NB4 (cell line): ENCODE measurements at places on chromosomes 2 and 18.

GRCh38 chr18:62236252-62236651 is 49.2 kb downstream of the RELCH start:
- no peak for DNase-seq

DNA sequence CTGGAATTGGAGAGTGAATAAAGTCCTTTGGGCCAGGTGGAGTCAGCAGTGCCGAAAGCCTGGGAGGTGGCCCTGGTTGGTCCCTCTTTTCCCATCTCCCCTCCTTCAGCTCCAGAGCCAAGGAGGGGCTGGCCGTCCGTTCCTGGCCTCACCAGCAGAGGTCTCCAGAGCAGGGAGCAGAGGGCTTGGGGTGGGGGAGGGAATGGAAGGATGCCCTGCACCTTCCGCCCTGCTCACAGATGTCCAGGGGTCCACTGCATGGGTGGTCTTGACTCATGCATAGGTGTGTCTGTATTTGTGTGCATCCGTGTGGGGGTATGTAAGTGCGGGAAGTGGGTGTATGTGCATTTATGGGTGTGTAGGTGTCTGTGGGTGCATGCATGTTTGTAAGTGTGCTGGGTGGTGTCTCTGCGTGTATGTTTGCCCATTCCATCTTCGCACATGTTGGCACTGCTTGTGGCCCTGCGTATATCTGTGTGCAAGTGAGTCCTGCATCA is 201.8 kb downstream of the ZFP36L2 start:
- DNase-seq: peak; percentile 66

- peak; percentile 54 for DNase-seq
Observed at GRCh38 chr2:40450066-40450795, 1.7 kb downstream of the SLC8A1 start.

DNA sequence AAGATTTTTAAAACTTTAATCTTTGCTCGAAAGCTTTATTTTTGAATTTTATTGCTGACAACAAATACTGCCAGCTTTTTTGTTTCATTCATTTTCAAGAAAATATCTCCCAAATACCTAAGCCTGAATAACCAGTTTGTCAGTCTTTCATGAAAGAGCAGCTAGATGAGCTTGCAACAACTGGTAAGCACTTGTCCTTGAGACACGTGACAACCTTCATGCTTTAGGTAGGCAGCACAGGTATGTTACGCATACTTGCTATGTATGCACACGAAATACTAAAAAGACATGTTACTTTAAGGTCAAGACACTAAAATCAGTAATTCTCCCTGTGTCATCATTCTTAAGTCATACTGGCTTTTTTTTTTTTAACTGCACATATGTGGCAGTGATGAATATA is 12.3 kb downstream of the CEBPZ start:
- no peak for DNase-seq

- no peak for DNase-seq
Observed at GRCh38 chr2:140627136-140627535, 1503.7 kb downstream of the LRP1B start.

DNA sequence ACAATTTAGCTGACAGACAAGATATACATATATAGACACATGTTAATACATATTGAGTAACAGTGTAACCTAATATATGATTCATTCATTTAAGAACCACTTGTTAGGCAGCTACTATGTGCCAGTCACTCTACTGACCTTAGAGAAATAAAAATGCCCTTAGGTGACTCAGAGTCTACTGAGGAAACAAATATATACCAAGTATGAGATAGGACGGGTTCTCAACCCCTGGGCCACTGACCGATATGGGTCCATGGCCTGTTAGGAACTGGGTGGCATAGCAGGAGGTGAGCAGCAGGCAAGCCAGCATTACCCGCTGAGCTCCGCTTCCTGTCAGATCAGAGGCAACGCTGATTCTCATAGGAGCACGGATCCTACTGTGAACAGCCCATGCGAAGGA is 14.8 kb downstream of the STRN start:
- peak; percentile 19 for DNase-seq

DNA sequence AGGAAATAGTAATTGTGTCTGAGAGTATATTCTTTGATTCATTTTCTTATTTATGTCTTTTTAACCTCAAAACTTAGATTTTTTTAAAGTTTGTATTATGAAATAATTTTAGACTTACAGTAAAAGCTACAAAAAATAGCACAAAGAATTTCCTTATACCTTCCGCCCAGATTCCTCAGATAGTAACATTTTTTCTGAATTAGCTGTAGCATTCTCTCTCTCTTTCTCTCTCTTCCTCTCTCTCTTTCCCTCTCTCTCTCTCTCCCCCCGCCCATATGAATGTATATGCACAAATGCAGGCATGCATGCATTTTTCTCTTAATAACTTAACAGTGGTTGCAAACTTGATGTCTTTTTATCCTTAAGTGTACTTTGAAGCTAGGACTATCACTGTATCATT is 361.1 kb upstream of the NRP2 start:
- DNase-seq: no peak

- DNase-seq: peak; percentile 43
Observed at GRCh38 chr2:37471994-37472393, 127.6 kb downstream of the QPCT start.

DNA sequence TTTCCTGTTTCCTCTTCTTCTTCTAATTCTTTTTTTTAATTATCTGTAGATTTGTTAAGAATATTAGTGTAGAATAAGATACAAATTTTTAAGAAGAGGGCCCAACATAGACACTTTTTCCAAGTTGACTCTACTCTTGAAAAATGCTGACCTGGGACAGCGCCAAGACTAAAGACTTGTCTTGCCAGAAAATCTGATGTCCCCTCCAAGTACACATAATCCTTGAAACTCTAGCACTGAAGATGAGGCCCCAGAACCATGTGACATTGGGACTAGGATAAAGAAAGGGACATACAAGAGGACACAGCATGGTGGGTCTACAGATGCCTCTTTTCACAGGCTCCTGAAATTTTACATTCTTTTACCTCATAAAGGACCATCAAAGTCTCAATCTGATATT is 271.6 kb upstream of the SESTD1 start:
- no peak for DNase-seq

GRCh38 chr2:70977605-70978205 is 725 bp upstream of the ANKRD53 start:
- DNase-seq: no peak

DNA sequence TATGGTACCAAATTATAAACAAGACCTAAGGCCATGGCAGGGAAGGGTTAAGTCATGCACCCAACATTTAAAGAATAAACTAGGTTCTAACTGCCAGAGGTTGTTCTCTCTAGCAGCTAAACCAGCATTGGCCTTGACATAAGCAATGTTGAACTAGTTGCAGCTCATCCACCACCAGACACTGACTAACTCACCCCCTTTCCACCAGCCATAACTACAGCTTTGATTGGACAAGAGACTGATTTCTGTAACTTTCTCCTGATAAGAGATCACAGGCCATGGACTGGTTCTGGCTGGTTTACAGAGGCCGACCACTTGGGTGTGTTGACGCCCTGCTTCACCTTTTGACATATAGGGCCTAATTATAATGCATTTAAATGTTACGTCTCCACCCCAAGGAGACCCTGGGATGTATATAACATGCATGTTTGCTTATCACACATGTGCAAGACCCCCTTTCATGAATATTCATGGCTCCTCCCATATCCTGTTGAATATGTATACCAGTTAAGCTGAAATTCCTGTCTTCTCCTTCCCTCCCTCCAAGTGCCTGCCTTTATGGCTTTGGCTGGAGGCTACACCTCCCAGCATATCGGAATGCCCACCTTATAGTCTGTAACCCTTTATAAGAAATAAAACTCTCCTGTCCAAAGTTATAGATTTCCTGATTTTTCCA is 75.9 kb downstream of the MRPS9 start:
- no peak for DNase-seq

DNA sequence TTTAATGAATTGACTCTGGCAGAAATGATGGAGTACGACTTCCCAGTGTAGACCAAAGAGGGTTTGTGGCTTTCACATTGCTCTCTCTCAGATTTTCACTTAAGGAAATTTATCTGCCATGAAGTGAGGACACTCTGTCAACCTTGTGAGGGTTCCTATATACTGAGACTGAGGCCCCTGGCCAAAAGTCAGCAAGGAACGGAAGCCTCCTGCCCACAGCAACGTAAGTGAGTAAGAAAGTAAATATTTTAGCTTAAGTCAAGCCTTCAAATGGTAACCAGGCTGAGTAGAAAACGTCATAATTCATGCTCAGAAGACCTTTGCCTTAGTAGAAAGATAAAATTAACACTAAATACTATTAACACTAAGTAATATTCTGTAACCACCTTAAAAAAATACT is 1080.5 kb upstream of the ACVR2A start:
- DNase-seq: no peak

- no peak for DNase-seq
Observed at GRCh38 chr2:16190446-16191270, 250.3 kb downstream of the MYCN start.

DNA sequence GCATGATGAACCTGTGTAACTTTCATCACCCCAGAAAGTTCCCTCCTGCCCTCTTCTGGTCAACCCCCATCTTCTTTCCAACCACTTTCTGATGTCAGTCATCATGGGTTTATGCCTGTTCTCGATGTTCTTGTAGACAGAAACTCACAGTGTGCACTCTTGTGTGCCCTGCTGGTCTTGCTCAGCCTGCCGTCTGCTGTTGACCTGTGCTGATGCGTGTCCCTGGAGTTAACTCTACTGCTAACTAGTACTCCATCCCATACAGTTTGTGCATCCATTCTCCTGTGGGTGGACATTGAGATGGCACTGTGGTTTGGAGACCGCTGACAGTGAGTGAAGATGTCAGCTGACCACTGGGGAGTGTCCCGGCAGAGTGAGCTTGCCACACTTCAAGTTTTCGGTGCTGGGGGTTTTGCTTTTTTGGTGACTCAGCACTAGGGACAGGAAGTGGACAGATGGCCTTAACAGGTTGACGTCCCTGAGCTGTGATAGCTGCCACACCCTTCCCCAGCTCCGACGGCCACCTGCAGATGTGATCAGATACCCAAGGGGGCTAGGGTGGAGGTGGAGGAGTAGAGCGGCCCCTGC is 14.8 kb downstream of the KLHL29 start:
- DNase-seq: peak; percentile 32

DNA sequence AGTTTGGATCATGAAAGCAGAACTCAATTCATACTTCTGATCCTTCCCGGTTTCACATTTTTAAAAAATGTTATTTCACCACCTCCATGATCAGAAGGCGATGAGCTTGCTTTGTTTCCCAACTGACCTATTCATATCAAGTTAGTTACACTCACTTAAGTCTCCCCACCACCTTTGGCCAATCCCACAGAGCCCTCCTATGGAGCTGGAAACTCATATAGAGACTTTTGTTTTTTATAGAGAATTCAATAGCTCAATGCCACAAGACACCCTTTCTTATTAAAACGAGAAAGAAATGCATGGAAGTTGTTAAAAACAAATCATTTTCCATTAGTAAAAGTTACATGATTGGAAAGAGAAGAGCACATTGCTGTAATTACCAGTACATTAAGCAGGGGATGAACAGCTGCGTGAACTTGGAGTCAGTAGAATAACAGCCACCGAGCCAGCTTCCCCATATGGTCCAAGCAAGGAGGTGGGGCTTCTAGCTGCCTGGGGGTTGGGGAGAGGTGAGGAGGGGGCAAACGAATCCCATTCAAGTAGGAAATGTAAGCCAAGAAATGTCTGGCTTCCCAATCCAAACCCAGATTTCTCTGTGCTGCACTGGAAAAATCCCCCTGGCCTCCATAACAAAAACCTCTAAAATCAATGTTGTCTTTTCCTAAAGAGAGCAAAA is 614.5 kb downstream of the IRS1 start:
- DNase-seq: peak; percentile 26

- DNase-seq: no peak
Observed at GRCh38 chr18:63264871-63265270, 54.7 kb downstream of the BCL2 start.

GRCh38 chr2:569681-570080 is 107.5 kb downstream of the TMEM18 start:
- DNase-seq: no peak

GRCh38 chr2:223062396-223062795 is 10.4 kb downstream of the KCNE4 start:
- no peak for DNase-seq

- DNase-seq: no peak
Observed at GRCh38 chr2:134177351-134177931, 76.4 kb upstream of the MGAT5 start.

- no peak for DNase-seq
Observed at GRCh38 chr2:127108090-127108523, 1.2 kb upstream of the BIN1 start.

- DNase-seq: no peak
Observed at GRCh38 chr2:236302555-236302954, 38.3 kb upstream of the ASB18 start.

- no peak for DNase-seq
Observed at GRCh38 chr2:115574667-115575066, 1132.2 kb downstream of the DPP10 start.

GRCh38 chr2:455015-455705 is 167.3 kb upstream of the ALKAL2 start:
- no peak for DNase-seq

DNA sequence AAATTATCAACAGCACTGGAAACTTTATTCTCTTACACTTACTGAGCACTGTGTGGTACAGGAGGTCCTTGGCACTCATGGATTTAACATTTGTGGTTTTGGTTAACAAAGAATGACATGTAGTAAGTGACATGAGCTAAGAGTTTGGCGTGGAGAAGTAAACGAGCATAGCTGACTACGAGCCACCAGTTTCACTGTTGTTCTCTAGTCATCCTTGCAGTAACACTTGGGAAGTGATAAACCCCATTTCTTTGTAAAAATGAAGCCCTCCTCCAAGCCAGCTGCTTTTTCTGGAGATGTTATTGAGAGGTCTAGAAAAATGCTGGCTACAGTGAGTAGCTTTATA is 32.7 kb downstream of the QPCT start:
- DNase-seq: peak; percentile 32

DNA sequence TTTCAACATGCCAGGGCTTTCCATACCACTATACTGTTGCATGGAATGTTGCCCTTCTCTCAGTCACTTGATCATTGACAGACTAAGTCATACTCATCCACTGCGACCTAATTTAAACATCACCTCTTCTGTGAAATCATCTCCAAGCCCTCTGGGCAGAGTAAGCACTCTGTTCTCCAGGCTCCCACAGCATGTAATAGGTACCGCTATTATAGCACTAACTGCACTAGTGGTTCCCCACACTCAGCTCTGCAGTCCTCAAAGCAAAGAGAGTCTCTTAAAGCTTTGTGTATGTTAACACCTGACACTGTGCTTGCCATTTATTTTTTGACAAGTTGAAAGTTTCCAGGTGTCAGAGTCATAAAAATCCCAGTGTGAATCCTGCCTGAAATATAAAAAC is 947.2 kb downstream of the ERBB4 start:
- no peak for DNase-seq

DNA sequence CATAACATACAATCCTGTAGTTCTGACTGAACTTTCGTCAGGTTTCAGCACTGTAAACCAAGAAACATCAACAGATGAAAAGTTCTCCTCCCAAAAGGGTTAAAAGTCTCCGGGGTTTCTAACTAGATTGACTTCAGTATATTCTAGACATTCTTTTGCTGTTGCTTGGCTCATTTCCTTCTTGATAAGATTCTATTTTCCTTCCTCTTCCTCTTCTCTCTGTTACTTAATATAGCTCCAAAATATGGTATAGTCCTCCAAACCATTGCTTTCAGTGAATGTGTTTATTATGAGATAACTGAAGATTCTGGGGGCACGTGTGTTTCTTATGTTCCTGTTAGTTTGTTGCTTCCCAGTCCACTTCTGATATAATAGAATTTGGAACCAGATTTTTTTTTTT is 46.4 kb upstream of the MAP4K3 start:
- DNase-seq: no peak

- peak; percentile 73 for DNase-seq
Observed at GRCh38 chr18:24027156-24027827, 12.7 kb downstream of the TTC39C start.

GRCh38 chr2:154681741-154682140 is 16.8 kb upstream of the KCNJ3 start:
- no peak for DNase-seq
